Stimulated activated CD4-positive, alpha-beta T cell treated with anti-CD3 and anti-CD28 coated beads, Interleukin-1b, Interleukin-23, amount 100 ng/mL, for 24 hours (primary cell): ENCODE measurements at places on chromosomes 16 and 17.

DNA sequence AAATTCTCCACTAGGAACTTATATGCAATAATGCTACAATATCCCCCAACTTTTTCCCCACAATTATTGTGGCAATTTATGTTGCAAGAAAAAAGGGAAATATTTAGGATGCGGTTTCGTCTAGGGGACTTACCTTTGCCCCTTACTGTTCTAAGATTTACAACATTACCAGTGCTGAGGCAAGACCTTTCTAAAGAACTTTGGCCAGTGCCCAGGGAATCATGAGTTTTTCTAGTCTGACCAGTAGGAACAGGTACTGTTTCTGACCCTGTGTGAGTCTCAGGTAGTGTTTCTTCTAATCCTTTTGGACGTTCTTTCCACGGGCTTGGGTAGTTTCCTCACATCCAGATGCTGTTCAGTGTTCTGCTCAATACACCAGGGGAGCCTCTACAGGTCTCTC is 373.7 kb downstream of the HAPSTR1 start:
- DNase-seq = no peak

GRCh38 chr17:57206928-57207327 is 49.4 kb upstream of the MSI2 start:
- DNase-seq = no peak

GRCh38 chr17:63930951-63931575 is 1.1 kb downstream of the CD79B start:
- DNase-seq = no peak

GRCh38 chr16:5059386-5060072 is 6.2 kb downstream of the C16orf89 start:
- DNase-seq = no peak

DNA sequence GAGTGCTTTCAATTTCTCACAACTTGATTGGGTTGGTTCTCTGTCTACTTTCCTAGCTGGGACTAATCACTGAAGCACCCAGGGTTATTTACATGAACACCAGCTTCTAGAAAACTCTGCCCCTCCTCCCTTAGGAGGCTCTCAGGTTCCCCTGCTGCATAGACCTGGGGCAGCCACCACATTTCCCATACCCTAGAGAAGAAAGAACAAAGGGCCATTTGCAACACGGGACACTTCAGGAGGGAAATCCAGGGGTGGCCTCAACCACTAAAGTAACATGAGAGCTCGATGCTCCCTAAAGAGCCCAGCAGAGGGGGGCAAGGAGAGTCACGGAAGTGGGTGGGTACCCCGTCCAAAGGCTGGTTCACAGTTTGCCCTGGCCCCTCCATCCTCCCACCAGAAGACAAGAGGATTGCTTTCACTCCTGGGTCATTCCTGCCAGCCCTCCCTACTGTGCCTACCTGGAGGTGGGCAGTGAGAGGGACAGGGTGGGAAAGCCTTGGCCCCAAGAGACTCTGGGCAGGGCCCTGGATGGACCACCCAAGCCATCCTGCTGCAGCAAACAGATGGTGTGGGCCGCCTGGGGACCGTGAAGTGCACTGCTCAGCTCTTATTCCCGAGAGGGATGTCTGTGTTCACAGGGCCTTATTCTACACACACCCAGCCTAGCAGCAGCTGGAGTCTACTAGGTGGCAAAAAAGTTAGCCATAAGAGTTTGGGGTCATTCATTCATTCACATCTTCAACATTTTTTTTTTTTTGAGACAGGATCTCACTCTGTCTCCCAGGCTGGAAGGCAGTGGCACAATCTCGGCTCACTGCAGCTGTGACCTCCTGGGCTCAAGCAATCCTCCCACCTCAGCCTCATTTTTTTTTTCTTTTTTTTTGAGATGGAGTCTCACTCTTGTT is 392.1 kb downstream of the SOX9 start:
- DNase-seq = no peak

DNA sequence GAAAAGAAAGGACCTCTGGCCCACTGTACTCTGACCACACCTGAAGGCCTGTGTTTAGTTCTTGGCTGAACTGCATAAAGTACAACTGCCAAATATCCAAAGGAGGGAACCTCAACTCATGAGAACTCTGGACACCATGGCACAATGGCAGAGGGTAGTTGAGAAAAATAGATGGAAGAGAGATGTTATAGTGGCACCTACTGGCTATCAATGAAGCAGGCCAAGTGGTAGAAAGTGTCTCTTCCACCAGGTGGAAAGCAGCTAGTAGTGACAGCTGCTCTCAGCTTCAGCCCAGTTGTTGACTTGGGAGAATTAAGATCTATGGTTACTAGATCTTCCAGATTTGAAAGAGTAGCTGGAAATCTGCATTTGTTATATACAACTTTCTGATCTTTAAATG is 3.2 kb downstream of the MED31 start:
- no peak for DNase-seq

DNA sequence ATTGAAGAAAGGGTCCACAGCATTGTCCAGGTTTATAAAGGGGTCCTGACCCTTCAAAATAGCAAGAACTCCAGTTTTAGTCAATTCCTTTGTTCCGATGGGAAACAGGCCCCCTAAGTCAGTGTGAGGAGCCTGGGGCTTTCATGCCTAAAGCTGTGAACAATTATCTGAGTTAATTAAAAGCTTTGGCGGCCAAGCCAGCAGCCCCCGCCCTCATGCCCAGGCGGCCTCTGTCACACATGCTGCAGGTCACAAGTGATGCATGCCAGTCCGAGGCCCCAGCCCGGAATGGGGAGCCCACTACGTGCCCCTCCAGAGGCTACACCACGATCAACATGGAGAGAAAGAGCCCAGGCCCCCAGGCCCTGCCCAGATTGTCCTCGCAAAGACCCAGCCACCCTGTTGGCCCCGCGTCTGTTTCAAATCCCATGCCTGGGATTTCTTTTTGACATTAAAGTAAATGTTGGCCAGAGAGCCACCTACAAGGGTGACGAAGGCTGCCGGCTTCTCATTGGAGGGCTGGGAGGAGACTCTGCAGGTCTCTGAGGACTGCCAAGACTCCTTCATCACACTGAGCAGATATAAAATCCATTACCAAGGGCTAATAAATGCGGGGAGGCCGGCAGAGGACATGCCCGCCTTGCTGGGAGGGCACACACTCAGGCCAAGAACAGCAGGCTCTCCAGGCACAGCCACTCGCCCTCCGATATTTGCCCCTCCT is 14.5 kb upstream of the PITPNM3 start:
- DNase-seq = no peak

- no peak for DNase-seq
Observed at GRCh38 chr17:64192589-64192988, 62.6 kb upstream of the ERN1 start.

DNA sequence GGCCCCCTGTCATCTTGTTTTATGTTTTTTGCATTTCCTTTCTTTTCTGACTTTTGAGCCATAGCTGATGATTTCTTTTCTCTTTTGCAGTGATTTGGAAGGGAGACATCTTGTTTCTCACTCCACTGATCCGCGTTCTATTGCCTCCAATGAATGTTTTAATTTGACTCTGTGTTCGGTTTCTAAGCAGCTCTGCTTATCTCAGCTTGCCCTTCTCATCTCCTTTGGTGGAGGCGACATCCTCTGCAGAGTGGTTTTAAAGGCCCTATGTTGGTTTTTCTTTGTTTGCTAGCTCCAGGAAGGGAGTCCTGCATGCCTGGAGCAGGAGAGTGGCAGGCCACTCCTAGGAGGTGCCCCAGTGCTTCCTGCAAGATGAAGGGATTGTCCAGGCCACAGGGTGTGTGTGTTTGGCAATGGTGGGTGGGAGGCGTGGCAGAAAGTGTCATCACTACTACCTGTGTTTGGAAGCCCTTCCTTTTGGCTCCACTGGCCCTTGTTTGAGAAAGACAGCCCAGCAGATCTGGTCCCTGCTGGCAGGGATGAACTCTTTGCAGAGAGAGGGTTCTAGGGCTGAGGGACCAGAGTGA is 13.6 kb downstream of the SMPD3 start:
- no peak for DNase-seq

DNA sequence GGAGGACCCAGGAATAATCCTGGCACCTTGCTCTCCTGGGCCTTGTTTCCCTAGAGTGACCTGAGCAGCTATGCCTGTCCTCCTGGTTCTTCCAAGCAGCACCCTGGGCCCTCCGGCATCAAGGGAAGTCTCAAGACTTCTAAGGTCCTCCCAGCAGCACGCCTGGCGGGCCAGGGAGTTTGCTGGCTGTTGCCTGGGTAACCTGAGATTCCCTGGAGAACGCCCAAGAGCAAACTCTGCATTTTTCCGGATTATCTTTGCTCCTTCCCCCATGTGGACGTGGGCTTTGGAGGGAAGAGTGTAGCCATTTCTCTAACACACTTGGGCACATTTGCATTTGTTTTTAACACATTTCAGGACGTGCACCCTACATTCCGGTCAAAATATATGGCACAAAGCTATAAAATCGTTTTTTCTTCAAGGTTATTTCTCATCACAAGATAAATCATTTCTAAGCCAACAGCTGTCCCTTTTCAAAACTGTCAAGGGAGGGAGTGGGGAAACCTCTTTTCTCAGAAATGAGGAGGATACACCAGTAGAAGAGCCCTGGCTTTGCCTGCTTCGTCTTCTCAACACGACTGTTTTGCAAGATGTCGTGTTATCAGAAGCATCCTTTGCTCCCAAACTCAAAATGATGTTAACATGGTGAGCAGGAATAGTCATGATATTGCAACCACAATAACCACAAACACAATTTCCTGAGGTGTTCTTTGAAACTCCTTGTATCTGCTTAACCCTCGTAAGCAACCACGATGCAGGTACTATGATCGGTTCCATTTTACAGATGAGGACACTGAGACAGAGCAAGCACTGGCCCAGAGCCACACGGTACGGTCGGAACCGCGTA is 116.5 kb downstream of the ADCY9 start:
- DNase-seq = no peak

- no peak for DNase-seq
Observed at GRCh38 chr17:7313890-7314718, 1.1 kb downstream of the GPS2 start.

GRCh38 chr17:83018658-83019193 is 60.7 kb upstream of the METRNL start:
- DNase-seq = no peak

DNA sequence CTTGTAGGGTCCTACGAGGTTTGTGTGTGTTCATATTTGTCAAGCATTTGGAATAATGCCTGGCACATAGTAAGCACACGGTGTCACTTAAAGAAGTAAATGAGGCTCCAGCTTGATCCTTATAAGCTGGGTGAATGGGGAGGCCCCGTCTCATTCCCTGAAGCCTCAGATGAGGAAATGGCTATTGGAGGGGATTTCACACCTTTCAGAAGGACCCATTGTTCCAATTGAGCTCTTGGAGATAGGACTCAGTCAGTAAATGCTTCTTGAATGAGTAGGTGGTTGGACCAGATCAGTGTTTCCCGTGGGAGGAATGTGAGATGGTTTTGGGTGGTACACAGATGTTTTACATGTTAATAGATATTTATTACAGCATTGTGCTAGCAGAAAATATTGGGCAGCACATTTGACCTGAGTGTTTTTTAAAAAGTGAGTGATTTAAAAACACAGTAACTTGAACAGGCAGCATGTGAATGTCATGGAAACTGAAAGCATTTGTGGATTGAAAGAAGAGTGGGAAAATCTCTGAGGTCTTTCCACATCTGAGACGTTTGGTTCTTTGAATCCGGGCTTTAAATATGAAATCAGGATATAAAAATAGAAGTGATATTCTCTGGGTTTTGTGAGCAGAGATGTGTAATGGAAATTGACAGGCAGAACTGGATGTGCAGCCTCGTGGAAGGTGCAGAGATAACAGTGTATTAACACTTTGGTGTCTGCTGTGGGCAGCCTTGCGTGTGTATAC is 36.4 kb upstream of the ARHGAP17 start:
- DNase-seq = no peak

- DNase-seq = no peak
Observed at GRCh38 chr17:65742403-65743307, 181.2 kb upstream of the AXIN2 start.

GRCh38 chr17:29255926-29256522 is 9.4 kb downstream of the CRYBA1 start:
- no peak for DNase-seq

DNA sequence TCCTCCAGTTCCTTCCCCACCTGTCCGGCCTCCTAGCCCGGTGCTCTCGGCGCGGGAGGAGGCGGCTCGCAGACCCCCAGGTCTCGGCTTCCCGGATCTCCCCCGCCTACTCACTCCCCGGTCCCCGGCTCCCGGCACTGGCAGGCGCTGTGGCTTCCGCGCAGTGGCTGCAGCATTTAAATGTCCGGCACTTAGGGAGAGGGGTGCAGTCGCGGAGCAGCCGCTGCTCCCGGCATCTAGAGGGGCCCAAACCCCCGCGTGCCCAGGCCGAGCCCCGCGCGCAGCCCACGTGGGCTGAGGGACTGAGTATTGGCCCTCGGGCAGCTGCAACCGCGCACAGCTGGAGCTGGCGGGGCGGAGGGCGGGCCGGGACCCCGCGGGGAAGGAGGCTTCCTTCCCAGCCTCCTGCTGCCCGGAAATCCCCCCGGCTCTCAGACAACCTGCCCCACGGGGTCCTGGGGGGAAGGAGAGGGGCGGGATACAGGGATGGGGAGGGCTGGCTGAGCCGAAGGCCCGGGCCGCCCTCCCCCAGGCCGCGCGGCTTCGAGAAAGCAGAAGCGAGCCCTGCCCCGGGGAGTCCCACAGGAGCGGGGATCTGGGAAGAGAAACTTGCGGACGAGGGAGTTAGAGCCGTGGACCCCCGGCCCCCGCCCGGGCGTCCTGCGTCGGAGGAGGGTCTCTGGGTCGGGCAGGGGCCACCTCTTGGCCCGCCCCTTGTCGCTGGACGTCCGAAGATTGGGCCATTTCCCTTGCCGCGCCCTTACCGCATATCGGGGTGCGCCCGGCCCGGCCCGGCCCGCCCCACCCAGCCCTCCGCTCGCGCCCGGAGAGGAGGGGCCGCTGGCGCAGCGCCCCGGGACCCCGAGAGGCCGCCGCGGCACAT is at the start of gene MMP25:
Gene MMP25, plus strand, starts transcription at position 804 of the 883 bp plus-strand sequence. CDS start 357 bp downstream, outside the sequence.
- no peak for DNase-seq

DNA sequence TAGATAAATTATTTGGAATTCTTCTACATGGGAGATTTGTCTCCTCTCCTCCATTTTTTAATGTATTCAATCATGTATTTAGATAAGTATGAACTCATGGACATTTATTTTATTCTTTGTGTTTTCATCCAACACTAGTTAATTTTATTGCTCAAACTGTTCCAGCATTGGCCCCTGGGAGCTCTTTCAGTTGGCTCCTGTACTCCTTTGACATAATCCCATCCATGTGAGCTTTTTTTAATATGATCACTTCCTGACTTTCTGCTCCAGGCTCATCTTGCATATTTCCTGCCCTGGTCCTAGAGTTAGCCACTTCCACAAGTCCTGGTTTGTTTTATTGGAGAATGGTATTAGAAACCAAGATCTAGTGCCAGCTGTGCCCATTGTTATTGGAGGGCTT is 419.0 kb upstream of the CDH11 start:
- no peak for DNase-seq

DNA sequence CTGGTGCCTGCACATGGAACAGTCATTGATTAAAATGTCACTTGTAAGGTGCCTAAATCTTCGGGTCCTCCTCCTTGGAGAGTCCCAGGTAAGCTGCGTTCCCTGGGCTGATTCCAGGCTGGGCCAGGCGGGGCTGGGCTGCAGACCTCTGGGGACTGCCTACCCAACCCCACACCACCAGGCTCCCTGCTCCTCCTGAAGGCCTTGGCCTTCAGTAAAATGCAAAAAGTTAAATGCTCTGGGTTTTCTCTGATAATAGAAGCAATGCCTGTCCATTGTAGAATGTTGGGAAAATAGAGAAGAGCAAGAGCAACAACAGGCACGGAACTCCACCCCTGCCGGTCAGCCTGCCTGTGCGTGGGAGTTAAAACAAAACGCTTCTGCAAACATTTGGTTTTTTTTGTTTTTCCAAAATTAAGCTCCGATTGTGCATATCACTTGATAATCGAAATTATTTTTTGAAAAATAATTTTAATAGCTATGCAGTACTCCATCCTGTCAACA is 363.9 kb downstream of the SEC14L1 start:
- no peak for DNase-seq

- no peak for DNase-seq
Observed at GRCh38 chr16:69438465-69438864, 14.0 kb downstream of the CYB5B start.
